ENCODE measurements at places on chromosomes 5 and 9.

- no peak for DNase-seq
Observed at GRCh38 chr9:92547356-92547755, 11.6 kb upstream of the ECM2 start.

- no peak for DNase-seq
Observed at GRCh38 chr5:171131497-171131896, 177.6 kb upstream of the TLX3 start.

DNA sequence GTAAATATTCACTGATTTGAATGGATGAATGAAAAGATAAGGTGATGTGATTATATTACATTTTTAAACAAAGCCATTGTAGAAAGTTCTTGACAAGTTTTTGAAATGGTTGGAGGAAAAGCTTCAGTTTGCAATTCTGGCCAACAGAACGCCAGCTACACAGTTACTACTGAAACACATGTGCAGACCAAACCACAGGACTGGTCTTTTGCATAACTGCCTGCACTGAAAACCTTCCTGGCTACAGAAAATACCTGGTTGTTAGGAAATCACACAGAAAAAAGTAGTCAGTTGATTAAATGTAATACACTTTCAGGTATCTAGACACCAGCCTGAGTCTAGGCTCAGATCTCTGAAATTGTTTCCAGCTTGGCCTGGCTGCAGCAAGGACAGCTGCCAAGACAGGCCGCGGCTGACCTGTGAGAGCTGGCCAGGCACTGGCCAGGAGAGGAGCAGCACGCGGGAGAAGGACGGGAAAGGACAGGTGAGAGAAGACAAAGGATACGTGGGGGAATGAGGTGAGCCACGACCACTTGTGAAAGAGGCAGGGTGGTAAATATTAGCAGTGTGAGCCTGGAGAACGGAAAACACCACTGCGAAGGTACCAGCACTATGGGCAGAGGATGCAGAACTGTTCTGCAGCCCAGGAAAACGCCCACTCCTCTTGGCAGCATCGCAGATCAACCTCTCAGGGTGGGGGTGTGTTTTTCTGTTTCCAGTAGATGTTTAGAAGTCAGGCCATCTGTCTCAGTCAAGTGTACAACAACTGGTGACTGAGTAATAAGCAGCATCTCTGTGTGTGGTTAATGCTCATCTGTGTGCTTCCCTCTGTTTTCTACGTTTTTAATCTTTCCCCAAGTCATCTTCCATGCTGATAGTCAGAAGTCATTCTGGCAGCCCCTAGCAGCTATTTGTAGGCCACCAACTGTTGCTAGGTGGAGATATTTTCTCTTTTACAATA, 137.4 kb downstream of the SCAMP1 start:
- no peak for DNase-seq

DNA sequence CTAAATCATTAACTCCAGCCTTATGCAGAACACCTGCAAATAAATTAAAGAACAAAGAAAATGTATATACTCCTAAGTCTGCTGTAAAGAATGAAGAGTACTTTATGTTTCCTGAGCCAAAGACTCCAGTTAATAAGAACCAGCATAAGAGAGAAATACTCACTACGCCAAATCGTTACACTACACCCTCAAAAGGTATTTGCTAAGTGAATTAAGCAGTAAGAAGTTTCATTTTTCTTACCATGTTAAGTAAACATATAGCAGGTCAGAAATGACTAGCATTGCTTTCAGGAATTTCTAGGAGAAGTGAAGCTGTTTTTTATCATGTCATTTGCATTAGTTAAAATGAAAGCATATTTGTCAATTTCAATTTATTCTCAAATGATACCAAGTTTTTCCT, 92.7 kb downstream of the MELK start:
- no peak for DNase-seq

GRCh38 chr5:53766673-53767072, 206.2 kb downstream of the NDUFS4 start:
- no peak for DNase-seq

DNA sequence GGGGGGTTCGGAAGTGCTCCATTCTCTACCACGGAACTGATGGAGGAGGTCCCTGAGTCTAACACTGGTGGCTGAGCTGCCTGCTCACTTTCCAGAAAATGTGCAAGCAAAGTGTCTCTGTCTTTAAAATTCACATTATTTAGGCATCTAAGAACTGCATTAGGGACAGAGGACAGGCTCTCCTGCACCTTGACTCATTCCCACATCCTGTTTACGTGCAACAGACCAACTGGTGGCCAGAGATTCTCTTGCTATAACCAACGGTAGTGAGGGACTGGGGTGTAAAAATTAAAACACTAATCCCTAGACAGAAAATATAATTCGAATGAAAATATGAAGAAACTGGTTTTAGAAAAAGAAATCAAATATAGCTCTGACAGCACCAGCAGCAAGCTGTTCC, 320.9 kb downstream of the IRX2 start:
- DNase-seq, result no peak

- DNase-seq, result no peak
Observed at GRCh38 chr5:155699385-155699784, 627.6 kb upstream of the SGCD start.

DNA sequence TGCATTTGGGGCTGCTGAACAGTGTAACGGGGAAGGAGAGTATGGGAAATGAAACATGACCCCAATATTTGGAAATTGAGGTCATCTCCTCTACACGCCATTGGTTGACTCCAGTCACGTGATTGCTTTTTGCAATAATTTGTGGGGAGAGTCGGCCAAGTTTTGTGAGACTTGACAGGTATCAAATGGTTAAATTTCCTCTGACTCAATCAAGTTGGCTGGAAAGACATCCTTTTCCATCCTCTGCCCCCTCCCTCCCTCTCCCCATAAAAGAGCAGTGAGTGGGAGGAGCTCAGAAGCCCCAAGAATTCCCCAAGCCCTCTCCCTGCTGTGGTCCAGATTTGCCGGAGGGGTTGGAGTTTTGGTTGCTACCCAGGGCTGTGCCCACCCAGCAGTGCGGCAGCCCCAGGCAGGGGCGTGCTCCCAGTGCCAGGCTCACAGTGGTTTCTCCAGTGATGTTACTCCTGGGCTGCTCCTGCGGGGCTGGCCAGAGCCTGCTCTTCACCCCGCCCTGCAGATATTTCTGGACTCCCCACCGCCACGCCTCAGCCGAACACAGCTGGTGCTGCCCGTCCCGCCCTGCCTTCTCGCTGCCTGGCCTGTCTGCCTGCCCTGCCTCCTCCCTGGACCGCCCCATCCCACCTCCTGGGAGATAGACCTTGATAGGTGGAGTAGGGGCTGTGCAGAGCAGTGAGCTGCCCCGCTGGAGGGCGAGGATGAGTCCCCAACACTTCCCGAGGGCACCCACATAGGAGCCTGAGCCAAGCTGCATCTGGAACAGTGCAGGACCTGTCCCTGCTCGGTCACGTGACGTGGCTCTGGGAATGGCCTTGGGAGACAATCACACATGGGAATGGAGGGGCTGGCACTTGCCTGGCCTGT, 3.4 kb downstream of the COL5A1 start:
- no peak for DNase-seq

- DNase-seq, result no peak
Observed at GRCh38 chr5:158283397-158283796, 424.5 kb upstream of the CLINT1 start.

GRCh38 chr9:75457474-75458011, 369.2 kb downstream of the OSTF1 start:
- DNase-seq, result no peak

DNA sequence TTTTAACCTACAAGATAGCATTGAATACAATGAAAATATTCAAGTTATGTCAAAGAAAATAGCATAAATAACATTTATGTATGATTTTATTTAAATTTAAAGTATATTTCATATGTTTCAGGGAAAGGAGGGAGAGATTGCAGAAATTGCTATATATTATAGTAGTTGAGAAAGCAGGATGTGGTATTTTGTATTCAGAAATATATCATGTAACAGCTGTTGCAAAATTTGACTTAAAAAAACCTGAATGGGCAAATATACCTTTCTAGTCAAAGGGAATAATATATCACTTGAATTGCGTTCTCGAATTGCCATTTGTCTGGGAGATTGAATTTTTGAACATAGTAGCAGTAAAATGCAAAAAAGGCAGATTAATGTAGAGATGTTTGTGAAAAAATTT, 80.6 kb downstream of the PAM start:
- no peak for DNase-seq

DNA sequence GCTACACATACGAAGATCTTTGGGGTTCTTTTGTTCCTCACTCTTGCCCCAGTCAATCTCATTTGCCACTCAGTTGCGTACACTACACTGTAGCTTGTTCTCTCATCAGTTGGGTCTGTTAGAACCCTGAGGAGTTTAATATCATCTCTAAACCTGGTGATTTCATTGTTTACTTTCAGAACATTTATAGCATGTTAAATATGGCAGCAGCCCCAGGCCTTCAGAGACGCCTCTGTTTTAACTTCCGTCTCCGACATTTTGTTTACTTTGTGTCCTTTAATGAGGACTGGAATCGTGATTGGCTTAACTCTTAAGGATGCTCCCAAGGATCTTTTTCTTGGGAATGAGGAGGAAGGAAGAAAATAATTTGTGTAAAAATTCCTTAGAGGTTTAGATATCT, 510.1 kb downstream of the NR2F1-AS1 start:
- DNase-seq, result no peak

GRCh38 chr5:95178046-95178651, 106.7 kb downstream of the MCTP1 start:
- DNase-seq, result no peak

DNA sequence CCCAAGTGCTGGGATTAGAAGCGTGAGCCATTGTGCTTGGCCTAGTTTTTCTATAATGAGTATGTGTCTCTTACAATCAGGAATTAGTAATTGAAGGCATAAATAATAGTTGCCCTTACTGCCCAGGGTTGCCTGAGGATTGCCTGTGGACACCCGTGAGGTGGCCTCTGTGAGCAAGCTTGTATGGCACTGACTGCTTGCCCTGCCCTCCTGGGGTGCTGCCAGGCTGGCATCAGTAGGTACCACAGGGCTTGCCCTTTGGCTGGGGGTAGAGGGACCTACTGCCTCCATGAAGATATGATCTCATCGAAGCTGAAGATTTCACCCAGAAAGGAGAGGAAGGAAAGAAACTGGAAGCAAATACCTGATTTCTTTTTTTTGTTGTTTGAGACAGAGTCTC, 23.8 kb upstream of the PHF19 start:
- DNase-seq, result no peak

- no peak for DNase-seq
Observed at GRCh38 chr5:168883281-168883741, 304.1 kb upstream of the PANK3 start.

GRCh38 chr9:98101868-98102273, 17.2 kb downstream of the TRIM14 start:
- DNase-seq, result peak; percentile 83

DNA sequence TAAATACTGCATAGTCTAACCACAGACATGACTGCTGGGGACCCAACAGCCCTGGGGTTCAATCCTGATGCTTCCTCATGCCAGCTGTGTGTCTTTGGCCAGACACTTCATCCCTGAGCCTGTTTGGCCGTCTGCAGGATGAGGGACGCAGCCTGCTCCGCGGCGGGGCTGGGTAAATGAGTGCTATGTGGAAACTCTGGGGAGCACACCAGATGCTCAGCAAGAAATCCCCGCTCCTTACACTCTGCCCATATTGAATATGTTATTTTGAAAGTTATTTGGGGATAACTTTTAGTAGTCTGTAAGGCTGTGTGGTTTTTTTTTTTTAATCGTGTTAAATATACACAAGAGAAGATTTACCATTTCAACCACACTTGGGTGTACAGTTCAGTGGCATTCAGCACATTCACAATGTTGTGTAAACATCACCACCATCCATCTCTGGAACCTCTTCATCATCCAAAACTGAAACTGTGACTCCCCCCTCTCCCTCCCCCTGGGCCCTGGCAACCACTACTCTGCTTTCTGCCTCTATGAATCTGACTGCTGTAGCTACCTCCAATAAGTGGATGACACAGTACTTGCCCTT, 42.7 kb downstream of the SH3PXD2B start:
- DNase-seq, result no peak

GRCh38 chr5:102649731-102650130, 105.4 kb upstream of the PAM start:
- no peak for DNase-seq

- no peak for DNase-seq
Observed at GRCh38 chr5:78610636-78611035, 37.9 kb downstream of the LHFPL2 start.

DNA sequence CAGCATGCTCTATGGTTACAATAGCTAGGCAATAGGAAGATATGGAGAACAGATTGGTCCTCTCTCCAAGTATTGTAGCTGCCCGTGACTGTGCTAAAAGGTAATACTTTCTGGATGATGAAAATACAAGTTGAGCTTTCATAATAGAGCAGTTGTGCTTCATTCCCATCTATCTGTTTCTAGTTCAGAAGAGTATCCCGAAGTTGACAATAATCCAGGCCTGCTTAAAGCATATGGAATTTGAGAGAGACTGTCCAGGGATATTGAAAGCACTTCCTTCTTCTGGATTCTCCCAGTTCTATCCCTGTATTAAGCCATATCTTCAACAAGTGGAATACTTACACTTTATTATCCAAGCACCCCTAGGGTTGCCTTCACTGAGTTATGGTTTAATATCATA, 350.4 kb downstream of the EFNA5 start:
- DNase-seq, result no peak

GRCh38 chr5:169433221-169433651, 132.3 kb upstream of the SLIT3 start:
- DNase-seq, result no peak

DNA sequence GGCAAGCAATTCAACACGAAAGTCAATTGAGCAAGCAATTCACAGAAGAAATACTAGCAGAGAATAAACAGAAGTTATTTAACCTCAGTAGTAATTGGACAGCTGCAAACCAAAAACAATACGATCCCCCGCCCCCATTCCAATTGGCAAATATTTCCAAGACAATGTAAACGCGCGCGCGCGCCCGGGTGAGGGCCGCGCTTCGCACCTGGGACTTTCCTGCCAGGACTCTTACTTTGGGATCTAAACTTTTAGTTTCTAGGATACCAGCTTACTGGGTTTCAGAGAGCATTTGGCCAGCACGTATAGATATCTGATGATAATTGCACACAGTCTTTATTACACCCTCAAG, 8.6 kb downstream of the RUFY1 start:
- DNase-seq, result no peak

DNA sequence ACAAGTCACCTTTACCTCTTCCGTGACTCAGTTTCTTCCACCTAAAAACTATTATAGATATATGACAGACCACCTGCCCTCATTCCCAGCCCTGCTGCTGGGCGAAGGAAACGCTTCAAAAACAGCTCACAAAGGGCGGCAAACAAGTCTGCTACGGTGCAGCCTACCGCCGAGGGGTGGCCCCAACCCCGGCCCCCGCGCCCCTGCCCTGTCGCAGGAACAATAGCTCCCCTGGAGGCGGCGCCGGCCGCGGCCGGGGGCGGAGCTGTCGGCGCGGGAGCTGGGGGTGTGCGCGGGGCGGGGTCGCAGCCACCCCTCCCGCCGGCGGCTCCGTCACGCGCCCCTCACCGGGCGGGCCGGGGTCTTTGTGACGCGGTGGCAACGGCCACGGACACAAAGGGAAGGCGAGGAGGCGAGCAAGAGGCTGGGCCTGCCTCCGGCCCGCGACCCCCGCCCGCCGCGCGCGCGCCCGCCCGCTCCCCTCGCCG, at the start of gene TMEFF1:
Gene TMEFF1, plus strand, starts transcription at position 362 of the 488 bp plus-strand sequence. CDS start 396 bp downstream, outside the sequence.
- no peak for DNase-seq
